ENCODE measurements at places on chromosomes 7 and 10.

- no peak for DNase-seq
Observed at GRCh38 chr7:157426463-157427301, 89.9 kb downstream of the DNAJB6 start.

DNA sequence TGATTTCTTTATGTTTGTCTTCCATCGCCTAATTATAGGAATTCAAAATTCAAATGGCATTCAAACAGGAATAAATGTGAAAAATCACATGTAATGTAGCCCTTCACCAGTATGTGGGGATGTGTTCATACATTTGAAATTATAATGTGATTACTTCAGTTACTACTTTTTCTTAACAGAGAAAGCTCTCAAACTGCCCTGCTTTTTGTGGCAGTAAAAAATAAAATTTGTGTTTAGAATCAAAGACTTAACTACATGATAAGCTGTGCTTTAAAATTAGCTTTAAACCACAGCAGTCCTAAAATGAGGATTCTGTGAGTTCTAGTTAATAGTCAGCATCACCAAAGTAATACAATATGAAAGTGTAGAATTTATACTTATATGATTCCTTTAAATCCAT, 7.8 kb upstream of the HERC4 start:
- DNase-seq: no peak

- DNase-seq: no peak
Observed at GRCh38 chr7:76356115-76356514, 2.7 kb downstream of the YWHAG start.

DNA sequence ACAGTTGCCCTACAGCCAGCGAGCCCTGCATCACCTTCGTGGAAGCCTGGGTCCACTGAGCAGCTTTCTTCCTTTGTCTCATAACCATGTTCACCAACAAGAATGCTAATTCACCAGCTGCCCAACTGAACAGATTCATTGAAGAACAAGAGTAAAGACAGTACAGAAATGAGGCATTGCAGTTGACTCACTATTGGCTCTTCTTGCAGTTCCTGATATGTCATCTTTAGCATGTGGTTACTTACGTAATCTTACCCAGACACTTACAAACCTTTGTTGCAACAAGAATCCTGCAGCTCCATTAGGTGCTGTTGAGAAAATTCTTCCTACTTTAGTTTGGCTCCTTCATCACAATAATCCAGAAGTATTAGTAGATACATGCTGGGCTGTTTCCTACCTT, 174.0 kb upstream of the TPK1 start:
- DNase-seq: no peak

DNA sequence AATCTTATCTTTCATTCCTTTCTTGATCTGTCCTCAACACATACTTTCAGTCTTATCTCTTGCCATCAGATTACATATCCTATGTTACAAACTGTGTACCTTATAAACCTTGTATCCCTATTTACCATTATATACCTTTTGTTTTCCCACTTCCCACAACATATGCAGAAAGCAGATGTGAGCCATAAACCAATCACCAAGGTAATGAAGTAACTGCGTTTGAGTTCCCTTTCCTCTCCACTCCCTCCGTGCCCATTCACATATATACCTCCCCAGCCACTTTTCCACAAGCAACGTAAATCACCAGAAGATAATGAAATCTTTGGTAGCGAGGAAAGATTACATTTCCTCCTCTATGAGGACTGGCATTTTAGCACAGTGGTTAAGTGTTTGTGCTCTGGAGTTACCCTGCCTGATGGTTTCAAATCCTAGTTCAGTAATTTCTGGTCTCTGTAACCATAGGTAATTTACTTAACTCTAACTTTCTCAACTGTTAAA, 55.5 kb upstream of the PHF14 start:
- no peak for DNase-seq

DNA sequence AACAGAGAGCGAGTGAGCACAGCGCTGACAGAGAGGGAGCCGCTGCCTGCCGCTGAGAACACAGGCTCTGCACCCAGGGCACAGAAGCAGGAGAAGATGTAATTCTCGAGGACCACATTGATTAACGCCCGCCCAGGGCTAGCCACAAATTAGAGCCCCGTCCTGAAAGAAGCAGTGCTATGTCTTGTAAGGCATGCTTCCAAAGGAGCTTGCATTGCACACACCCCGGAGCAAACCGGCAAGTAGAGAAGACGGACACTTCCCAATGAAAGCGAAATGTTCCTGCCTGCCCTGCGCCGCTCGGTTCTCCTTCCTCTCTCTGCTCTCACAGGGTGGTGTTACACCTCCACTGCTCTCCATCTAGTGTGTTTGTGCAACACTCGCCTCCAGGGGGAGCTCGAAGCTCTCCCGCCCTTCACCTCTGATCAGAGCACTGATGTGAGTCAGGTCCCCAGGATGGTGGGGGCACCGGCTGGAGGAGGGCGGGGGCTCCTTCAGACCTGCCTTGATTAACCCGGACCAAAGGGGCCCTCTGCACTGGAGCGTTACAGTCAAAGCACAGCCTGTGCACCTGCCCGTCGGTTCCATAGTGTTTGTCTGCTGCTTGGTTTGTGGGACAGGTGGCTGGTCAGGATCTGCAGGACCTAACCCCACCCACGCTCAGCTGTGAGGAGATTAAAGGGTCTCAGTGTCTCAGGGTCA, 316.5 kb downstream of the ADARB2 start:
- peak; percentile 14 for DNase-seq

DNA sequence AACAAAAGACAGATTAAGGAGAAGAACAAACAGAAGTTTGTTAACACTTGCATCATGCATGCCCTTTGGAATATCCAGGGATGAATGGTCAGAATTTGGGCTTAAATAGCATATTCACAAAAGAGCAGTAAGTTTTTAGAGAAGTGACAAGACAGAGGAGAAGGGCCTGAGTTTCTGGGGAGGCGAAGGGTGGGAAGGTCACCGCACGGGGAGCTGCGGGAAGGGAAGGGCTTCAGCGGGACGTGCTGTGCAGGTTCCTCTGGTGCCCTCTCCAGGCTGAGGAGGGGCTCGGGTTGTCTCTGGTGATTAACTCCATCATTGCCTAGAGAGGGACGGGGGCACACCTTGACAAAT, 10.4 kb upstream of the ZNF22 start:
- DNase-seq: no peak

GRCh38 chr10:130763491-130763890, 548.0 kb downstream of the TCERG1L start:
- DNase-seq: no peak

- no peak for DNase-seq
Observed at GRCh38 chr7:80136261-80137055, 1.8 kb downstream of the GNAI1 start.

DNA sequence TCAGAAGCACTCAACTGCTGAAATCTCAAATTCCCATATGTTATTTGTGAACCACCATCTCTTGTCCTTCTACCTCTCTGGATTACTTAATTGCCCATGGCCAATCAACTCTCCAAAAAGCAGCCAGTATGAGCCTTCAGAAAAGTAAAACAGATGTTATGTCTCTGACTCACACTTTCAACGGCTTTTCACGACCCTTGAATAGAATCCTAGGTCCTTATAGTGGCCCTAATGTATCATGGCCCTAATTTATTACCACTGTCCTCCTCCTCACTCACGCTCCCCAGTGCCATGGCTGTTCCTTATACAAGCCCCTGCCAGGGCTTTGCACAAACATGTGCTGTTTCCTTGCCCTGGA, 20.0 kb downstream of the ZNF438 start:
- no peak for DNase-seq

DNA sequence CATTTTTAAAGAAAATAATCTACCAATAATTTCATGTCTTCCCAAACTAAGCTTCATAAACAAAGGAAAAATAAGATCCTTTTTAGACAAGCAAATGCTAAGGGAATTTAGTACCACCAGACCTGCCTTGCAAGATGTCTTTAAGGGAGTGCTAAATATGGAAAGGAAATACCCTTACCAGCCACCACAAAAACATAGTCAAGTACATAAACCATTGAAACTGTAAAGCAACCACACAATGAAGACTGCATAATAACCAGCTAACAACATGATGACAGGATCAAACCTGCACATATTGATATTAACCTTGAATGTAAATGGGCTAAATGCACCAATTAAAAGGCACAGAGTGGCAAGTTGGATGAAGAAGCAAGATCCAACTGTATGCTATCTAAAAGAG, 586.5 kb upstream of the NRG3 start:
- no peak for DNase-seq

DNA sequence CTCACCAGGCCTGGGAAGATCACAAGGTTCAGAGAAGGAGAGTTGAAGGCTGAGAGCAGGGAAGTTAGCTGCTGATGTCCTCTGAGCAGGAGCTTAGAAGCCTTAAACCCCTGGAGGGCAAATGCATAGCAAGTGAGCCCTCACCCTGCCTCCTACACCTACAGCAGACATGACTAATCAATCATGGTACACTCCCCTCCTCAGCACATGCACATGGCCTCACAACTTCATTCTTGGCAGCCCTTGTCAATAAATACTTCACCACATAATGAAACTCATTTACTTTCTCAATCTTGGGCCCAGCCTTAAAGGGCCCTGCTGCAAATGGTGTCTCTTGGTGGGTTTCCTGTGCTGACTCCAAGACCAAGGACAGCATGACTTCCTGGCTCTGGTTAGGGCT, 12.9 kb downstream of the MMRN2 start:
- no peak for DNase-seq

DNA sequence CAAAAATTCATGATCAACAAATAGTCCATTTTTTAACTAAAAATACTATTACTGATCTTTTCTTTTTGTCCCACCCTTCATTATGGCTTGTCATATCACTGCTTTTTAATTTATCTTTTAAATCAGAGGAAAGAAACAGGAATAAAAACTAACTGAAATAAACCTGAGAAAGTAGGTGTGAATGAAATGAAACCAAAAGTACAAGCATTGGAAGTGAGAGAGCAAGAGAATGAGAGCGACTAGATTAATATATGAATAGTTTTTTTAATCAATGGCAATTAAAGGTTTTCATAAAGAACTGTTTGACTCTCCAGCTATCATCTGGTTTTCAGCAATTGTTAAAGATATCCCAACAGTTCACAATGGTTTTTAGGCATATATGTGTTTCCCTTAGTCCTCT, 137.8 kb downstream of the SPAG6 start:
- DNase-seq: no peak

DNA sequence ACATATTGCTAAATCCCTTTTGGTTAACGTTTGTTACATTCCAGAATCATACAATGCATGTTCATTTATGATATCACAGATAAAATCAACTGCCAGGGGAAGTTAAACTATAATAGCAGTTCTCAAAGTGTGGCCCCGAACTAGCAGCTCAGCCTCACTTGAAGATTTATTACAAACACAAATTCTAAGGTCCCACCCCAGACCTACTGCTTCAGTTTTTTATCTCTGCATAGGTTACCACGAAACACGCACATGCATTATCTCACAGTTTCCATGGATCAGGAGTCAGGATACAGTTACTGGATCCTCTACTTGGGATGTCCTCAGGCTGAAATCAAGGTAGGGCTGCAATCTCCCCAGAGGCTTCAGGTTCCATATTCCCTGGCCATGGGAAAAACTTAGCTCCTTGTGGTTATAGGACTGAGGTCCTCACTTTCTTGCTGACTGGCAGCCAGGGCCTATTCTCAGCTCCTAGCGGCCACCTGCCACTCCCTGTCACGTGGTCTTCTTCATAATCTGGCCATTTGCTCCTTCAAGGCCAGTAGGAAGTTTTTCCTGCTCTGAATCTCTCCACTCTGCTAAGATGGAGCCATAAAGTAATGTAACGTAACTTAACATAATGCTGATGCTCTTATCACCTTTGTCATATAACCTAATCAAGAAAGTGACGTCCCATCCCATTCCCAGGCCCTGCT, 50.5 kb upstream of the YAE1 start:
- DNase-seq: no peak

- no peak for DNase-seq
Observed at GRCh38 chr7:360454-361100, 70.6 kb downstream of the FOXL3 start.

GRCh38 chr7:19106241-19107080, 11.0 kb downstream of the TWIST1 start:
- DNase-seq: no peak

- no peak for DNase-seq
Observed at GRCh38 chr10:45253183-45253914, 62.1 kb downstream of the OR13A1 start.

DNA sequence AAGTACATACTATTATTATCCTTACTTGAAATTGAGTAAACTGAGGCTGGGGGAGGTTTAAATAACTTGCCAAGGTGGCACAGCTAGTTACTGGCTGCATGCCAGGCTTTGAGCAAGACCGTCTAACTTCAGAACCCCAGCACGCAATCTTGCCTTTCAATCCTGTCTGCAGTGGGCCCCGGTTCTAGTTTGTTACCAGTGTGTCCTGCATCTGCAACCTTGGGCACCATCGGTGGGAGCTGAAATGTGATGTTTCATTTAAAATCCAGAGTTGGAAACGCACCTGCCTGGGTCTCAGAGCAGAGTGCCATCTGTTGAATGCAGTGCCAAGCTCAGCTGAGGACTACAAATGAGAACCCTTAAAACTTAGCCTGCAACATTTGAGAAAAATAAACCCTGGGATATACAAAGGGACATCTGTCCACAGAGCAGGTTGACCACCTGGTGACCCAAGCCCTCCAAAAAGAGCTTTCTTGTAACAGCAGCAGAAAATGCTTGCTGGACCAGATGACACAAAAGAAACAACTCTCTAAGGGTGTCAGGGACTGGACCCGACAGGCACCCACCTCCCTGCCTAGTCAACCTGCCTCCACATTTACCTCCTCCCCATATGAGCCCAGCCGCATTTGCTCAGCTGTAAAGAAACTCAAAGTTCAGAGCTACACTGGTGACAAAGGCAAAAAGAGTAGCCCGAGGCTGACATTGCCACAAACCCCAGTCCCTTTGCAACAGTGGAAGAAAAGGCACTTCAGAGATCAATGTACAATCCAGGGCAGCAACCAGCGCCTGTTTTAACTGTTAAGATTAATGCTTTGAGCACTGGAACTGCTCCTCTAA, 1.7 kb downstream of the SH3PXD2A start:
- DNase-seq: no peak

DNA sequence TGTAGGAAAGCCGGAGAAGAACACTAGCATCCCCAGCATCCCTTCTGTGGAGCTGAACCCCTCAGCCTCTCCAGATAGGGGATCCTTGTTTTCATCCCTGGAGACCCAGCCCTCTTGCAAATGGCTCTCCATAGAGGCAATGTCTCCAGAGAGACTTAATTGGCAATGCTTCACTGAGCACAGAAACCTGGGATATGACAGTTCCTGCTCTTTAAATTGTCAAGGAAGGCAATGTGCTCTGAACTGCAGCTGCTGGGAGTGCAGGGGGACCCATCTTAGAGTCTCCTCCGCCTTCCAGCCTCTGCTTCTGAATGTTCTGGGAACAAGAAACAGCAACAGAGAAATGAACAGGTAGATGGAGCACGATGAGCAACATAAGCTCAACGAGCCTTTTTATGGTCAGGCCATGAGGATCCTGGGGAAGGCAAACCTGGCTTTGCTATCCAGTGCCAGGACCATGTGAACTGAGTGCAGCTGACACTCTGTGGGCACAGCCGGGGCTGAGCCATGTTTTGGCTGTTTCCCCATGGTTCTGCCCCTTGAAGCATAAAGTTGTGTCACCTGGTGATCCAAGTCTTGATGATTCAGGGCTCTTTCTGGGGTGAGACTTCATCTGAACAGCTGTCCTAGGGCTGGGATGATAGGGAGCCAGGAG, 481.0 kb downstream of the PLXNA4 start:
- no peak for DNase-seq
